ENCODE measurements at places on chromosomes 12 and 14. TPM values are rescaled to one million over a fixed set of nuclear protein-coding genes. Genes with fewer than 3 reads are reported as not detected.

DNA sequence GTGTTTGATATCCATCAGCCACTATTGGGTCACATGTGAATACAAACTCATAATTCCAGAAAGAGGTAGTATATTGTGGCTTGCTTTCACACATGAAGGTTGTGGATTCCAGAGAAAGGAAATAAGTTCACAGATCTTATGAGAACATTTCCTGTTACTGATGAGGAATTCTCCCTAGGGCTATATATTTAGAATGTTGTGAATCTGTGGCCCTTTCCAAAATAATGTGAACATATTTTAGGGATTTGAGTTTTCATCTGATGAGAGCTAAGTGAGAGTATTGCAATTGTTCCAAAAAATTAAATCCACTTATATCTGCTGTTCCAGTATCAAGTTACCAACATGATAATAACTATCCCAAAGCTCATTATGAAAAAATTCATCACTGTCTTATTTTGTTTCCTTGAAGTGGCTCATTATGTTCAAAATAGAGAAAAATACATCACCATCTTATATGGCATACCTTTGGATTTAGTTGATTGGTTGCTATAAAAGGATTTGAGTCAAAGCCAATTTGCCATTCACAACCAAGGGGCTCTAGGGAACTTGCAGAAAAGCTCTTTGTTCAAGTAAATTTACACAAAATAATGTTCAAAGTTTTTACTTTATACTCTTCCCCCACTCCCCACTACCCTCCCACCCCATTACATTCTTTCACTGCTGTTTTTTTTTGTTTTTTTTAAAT lies 76.3 kb downstream of the MYRFL start:
- DNase-seq, result peak; percentile 18

DNA sequence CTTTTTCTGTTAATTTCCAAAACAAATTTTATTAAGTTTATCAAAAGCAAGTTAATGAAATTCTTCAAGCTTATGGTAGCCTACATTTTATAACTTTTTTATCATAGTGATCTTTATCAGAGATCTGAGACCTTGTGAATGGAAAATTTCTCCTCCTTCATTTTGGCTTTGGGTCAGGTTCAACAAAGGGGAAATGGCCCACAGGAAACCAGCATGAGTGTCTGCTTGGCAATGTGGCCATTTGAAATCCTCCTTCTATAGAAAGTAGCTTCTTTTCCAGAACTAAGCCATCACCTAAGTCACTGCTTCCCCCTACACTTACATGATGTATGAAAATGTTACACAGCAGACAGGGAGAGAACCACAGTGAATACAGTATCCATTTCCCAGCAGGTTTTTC lies 1.6 kb downstream of the RHOJ start:
- peak; percentile 14 for DNase-seq

DNA sequence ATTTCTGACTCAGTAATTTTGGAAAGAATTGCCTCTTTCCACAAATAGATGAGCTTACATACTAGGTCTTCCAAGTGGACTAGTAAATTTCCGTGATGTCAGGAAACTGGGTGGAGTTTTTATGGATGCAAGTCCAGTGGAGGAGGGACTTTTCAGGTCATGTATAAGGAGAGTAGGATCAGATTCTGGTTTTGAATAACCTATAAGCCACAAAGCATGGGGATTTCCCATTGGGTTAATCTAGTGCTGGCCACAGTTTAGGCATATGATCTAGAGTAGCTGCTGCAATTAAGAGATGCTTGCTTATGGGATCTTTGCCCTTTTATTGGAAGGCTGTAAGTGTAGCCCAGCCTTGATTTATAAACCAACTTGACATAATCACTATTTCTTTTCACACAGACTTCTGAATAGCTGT lies 33.8 kb downstream of the STK38L start:
- DNase-seq, result peak; percentile 66

Gene LBHD2
- total RNA-seq, result not detected

Gene WNT5B
- total RNA-seq, result 51.0 TPM

DNA sequence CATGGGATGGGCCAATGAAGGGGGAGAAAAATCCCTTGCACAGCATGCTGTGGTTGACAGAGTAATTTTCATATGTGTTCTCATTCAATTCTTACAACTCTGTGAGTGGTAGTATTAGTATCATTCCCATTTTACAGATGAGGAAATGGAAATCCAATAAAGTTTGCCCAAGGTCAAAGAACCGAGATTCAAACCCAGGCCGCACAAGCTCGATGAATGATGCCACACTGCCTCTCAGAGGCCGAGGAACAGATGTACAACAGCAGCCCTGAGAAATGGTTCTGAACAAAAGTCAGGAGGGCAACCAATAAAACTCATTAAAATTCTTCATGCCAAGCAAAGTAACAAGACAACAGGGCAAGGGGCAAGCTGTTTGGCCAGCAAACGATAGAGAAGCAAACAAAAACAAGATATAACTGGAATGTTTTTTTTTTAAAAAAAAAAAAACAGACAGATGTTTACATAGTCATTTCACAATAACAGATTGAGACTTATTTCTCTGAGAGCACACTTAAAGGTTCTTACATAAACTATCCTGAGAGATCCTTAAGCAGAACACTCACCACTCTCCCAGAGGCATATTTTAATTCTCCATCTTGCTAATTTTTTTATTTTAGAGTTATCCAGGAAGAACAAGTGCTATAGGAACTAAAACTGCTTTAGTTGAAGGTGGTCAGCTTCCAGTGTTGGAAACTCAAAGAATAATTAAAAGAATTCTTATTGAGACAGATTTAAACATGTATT lies 85.8 kb downstream of the EXOC5 start:
- peak; percentile 2 for DNase-seq

DNA sequence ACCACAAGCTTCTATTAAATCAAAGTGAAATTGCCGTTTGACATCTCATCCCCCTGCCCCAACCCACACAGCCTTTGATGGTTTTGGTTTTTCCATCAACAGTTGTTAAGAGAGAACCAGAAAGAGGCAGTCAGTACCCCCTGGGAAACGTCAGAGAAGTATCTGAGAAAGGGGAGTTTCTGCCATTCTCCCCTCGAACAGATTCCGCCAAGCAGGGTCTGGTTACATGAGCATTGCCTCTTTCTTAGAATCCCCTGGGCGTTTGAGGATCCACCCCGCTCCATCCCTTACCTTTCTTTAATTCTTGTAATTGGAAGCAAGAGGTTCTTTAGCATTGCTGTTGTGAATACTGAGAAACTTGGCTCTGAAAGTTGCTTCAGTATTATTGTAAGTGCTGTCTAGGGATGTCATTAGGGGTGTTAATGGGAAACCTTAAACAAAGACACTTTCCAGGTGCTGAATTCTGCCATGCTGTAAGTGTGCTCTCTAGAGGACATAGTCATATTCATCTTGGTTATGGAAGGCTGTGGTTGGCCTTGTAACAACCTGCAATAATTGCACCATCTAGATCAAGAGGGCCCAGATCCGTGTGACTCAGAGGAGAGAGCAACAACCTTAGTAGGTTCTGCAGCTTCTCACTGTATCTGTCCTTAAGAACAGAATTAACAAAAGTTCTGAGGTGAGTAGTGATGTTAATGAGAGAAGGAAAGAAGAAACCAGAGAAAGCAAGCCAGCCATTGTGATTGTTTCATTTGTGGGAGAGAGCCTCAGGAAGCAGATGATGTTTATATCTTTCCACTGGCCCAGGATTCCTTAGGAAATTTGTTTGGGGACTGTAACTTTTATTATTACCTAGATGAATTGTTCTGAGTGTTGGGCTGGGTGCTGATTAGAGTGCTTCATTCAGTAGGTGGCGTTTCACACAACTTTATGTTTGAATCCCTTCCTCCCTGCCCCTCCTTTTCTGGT lies 9.0 kb downstream of the TMBIM6 start:
- peak; percentile 90 for DNase-seq

Gene TAS2R42
- total RNA-seq, result not detected

Gene OTOGL
- not detected for total RNA-seq

DNA sequence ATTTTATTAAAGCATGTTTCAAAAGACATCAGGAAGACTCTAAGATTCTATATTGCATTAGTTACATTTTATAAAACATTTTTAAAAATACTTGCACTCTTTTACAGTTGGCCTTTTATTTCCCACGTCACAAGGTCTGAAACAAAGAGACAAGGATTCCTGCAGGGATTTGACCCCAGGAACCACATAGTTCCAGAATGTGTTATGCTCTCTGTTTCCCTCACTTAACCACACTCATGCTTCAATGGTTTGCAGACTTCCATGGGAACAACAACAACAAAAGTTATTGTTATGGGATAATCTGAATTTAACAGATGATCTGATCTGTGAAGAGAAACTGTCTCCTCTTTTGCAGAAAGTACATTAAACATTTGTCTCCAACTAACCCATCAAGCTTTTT lies 104.3 kb upstream of the PPFIA2 start:
- no peak for DNase-seq

DNA sequence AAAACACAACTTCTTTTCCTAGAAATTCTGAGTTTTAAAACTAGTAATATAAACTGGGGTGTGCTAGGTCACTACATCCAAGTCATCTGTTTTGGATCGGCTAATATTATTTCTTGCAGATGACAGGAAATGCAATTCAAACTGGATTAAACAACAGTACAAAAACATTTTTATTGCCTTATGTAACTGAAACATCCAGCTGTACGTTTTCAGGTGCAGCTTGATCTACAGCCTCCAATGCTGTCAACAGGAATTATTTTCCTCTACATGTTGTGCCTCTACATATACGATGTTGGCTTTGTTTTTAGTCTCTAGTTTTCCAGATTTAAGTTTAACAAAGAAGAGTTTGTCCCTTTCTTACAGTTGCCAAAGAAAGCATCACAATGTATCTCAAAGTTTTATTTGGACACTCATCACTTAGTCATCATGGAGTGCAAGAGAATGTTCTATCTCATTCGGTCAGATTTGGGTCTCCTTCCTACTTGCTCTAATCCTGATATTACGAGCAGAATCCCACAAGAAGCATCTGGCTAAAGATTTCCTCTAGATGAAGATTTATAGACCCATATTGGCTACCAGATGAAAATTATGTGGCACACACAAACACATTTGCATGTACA lies 326.7 kb downstream of the SLC6A15 start:
- DNase-seq, result peak; percentile 40

- DNase-seq, result peak; percentile 13
Observed at GRCh38 chr12:102816816-102817434, 100.1 kb downstream of the PAH start.

Gene RPGRIP1
- total RNA-seq, result under 0.01 TPM

Gene PAX9
- total RNA-seq, result 5.2 TPM

Gene ACAD10
- total RNA-seq, result 19.4 TPM

Gene GLS2
- total RNA-seq, result 6.5 TPM

Gene CYP46A1
- not detected for total RNA-seq

DNA sequence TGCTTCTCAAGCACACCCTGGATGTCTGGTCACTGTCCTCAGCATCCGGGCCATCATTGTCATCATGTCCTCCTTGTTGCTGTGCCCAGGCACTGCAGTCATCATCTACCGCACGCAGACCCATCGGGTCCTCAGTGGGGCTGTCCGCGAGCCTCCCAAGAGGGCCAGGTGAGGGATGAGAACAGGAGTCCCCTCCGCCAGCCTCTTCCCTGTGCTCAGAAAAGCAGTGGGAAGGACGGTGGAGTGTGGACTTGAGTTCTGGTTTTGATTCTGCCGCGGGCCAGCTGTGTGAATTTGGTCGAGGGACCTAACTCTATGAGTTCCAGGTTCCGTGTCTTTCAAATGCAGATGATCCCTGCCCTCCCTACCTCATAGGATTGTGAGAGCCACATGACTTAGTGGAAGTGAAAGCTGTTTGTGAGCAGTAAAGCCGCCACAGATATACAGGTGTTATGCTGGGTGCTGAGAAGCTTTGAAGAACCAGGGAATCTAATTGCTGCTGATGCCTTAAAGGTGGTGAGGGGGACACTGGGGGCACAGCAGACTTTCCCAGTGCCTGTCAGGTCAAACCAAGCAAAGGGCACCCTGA lies 122.9 kb upstream of the RAP1B start:
- no peak for DNase-seq

DNA sequence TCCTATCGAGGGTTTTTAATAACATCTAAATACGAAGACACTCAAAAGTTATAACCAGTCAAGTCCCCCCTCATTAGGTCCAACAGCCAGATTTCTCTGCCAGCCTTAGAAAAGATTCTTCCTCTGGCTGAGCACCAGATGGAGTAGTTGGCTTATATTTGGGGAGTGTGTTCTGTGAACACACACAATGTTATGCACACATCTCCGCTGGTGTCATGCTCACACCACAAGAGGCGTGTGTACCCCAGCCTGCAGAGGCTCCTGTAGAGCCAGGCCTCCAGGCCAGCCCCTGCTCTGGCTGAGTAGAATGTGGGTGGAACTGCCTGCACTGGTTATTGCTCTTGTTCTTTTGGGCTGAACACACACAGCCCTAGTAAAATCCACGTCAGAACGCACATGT lies 64.0 kb downstream of the PIWIL1 start:
- DNase-seq, result no peak

- no peak for DNase-seq
Observed at GRCh38 chr12:85348779-85349178, 68.8 kb downstream of the ALX1 start.

Gene SIX1
- total RNA-seq, result 0.17 TPM

Gene SLC4A8
- total RNA-seq, result 0.29 TPM

DNA sequence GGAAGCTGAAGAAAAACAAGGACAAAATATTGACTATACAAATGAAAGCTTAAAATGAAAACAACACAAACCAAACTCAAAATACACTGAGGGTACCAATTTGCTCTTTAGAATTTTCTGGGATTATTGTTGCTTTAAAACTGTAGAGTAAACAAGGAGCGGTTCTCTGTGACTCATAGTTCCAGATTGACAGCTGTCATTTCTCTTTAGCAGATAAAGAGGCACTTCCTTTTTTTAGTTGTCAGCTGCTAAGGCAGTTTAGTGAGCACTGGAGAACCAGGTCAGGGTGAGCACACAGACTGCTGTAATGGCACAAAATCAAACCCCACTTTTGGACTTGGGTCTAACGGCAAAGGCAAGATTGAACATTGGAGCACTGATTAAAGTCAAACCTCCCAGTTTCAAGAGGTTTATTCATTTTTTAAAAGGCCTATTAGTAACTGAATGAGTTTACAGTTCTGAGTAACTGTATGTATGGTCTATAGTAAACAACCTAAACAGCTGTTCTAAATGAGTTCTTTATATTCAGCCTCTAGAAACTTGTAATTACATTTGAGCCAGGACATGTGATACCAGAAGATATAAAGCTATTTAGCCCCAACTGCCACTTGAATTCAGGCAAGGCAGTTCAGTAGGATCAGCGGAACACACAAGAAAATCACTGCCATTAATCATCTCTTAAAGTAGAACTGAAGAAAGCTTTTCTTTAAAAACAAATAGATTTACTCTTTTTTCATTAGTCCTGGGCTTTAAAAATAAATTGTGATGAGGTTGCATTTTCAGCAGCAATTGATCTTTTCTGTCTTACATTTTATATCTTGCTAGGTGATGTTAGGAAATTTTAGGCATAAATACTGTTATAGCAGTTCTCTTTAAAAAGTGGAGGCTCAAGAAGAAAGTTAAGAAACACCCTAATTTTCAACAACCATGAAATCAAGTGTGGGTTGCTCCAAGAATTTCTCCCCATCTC lies 71.7 kb upstream of the PRICKLE1 start:
- no peak for DNase-seq

Gene IL31
- not detected for total RNA-seq

Gene TAS2R9
- not detected for total RNA-seq

GRCh38 chr12:2550561-2551411 lies 244.0 kb upstream of the FKBP4 start:
- DNase-seq, result peak; percentile 8

- no peak for DNase-seq
Observed at GRCh38 chr12:28232211-28232928, 42.1 kb downstream of the CCDC91 start.

Gene AHSA1
- total RNA-seq, result 140 TPM
